Panc1 (cell line): ENCODE measurements at places on chromosomes 5 and 9.

DNA sequence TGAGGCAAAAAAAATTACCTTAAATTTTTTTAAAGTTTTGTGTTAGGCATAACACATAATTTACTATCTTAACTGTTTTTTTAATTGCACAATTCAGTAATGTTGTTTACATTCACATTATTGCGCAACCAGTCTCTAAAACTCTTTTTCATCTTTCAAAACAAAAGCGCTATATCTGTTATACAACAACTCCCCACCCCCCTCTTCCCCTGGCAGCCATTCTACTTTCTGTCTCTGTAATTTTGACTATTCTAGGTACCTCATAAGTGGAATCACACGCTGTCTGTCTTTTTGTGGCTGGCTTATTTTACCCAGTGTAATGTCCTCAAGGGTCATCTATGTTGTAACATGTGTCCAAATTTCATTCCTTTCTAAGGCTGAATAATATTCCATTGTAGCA, 241.5 kb upstream of the DMRT1 start:
- H3K4me3 ChIP-seq = no peak overlapping the region
- H3K36me3 ChIP-seq = no peaks in the 10 kb centered on the region
- H3K27me3 ChIP-seq = no peaks in the 10 kb centered on the region
- H3K27ac ChIP-seq = no peak overlapping the region

- no peak overlapping the region for H3K4me3 ChIP-seq
- no peaks in the 10 kb centered on the region for H3K4me1 ChIP-seq
- H3K36me3 ChIP-seq = no peaks in the 10 kb centered on the region
- DNase-seq = no peak
- H3K27ac ChIP-seq = no peak overlapping the region
- no peaks in the 10 kb centered on the region for H3K27me3 ChIP-seq
Measured at GRCh38 chr9:13750639-13751038, 471.1 kb upstream of the MPDZ start.

- H3K4me3 ChIP-seq = no peak overlapping the region
- no peak overlapping the region for H3K27ac ChIP-seq
- H3K27me3 ChIP-seq = no peaks in the 10 kb centered on the region
- H3K36me3 ChIP-seq = no peaks in the 10 kb centered on the region
- DNase-seq = no peak
- H3K4me1 ChIP-seq = no peaks in the 10 kb centered on the region
Measured at GRCh38 chr5:164597293-164597900, 1092.0 kb downstream of the MAT2B start.

GRCh38 chr9:69820955-69821788, 555 bp downstream of the CFAP95 start:
- no peak overlapping the region for H3K27ac ChIP-seq
- DNase-seq = no peak
- H3K4me3 ChIP-seq = peak overlapping the region; percentile 31
- no peaks in the 10 kb centered on the region for H3K36me3 ChIP-seq

- no peak overlapping the region for H3K4me3 ChIP-seq
- H3K27ac ChIP-seq = no peak overlapping the region
- H3K4me1 ChIP-seq = no peaks in the 10 kb centered on the region
- peaks cover 2% of the 10 kb centered on the region; the same call in 1 of the 2 replicates for H3K27me3 ChIP-seq
- no peaks in the 10 kb centered on the region for H3K36me3 ChIP-seq
Measured at GRCh38 chr5:137496919-137497318, 2.2 kb downstream of the SPOCK1 start.

DNA sequence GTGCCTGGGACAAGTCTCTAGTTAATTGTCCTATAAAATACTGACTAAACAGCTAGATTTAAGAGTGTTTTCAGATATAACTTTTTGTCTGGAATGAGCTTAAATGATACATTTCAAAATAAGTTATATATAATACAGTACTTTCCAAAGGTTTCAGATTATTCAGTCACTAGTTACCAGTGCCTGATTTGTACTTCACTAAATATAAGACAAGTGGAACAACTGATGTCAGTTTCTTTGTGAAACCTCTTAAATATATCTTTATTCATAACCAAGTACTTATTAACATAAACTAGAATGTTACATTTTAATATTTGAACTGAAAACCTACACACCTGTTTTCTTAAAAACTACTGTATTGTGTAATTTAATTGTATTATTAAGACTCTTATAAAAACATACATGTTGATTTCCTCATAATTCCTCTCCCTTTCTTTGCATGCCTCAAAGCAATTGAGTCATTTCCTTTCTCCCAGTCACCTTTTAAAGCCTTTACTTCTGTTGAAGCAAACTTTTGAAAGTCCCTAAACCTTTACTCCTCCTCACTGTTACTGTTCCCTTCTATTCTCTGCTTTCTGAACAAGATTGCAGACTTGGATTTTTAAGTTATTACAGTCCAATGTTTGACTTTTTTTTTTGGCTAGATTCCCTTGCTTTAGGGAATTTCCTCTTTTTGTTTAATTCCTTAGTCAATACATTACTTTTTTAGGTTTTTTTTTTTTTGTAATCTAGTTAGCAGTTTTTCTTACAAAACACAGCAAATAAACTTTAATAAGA, 8.7 kb upstream of the SEMA6A start:
- no peaks in the 10 kb centered on the region for H3K36me3 ChIP-seq
- peaks cover 11% of the 10 kb centered on the region for H3K27me3 ChIP-seq

- H3K27ac ChIP-seq = no peak overlapping the region
- no peaks in the 10 kb centered on the region for H3K4me1 ChIP-seq
- no peaks in the 10 kb centered on the region for H3K27me3 ChIP-seq
Measured at GRCh38 chr9:98580956-98581355, 127.8 kb downstream of the GABBR2 start.

- no peak overlapping the region for H3K27ac ChIP-seq
Measured at GRCh38 chr9:108069991-108070390, 580.4 kb upstream of the KLF4 start.

DNA sequence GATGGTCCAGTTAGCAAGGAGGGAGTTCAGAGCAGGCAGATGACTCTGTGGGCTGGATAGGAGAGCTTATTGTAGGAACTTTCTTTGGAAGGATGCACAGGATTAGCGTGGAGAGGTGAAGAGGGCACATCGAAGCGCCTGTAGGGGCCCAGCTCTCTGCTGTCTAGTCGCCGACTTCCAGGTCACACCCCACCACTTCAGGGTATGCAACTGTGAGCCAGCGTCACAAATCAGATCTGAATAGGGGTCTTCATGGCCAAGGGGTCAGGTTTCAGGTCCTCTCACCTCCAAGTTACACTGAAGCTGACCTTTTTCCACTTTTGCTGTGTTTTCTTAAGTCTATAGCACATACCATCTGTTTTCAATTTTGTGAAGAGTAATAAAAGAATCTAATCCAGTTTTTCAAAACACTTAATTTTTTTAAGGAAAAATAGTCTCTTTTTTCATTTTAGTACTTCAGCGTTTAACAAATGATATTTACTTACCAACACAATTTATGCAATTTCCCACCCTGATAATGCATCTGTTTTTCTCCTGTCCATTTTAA, 364.2 kb upstream of the CLINT1 start:
- H3K36me3 ChIP-seq = no peaks in the 10 kb centered on the region
- DNase-seq = no peak
- H3K4me1 ChIP-seq = no peaks in the 10 kb centered on the region
- H3K27ac ChIP-seq = no peak overlapping the region
- no peaks in the 10 kb centered on the region for H3K27me3 ChIP-seq
- H3K4me3 ChIP-seq = no peak overlapping the region

DNA sequence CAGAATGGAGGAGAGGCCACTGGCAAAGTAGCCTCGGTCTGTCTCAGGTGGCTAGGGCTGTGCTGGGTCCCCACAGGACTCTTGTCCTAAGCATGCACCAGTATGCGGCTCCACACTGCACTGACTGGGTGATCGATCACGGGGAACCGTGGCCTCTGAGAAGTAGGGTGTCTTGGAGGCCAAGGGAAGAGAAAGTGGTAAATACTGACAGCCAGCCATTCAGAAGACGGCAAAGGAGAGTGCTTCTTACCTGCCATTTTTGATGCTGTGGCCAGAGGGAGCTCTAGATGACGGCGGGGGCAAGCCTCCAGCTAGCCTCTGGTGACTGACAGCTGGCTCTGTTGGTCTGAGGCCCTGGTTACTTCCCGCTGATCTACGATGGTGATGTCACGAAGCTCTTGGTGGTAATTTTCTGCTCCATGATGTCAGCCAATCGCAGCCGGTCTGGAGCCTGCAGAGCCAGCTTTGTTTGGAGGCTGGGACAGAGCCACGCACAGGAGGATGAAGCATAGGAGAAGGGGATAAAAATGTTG, 40.4 kb upstream of the GADD45G start:
- H3K4me3 ChIP-seq = no peak overlapping the region
- H3K4me1 ChIP-seq = no peaks in the 10 kb centered on the region
- no peak for DNase-seq
- H3K27me3 ChIP-seq = no peaks in the 10 kb centered on the region

GRCh38 chr5:173451031-173451430, 122.8 kb upstream of the STC2 start:
- no peaks in the 10 kb centered on the region for H3K27me3 ChIP-seq
- no peak for DNase-seq
- no peak overlapping the region for H3K27ac ChIP-seq
- no peak overlapping the region for H3K4me3 ChIP-seq
- H3K36me3 ChIP-seq = no peaks in the 10 kb centered on the region

- no peak overlapping the region for H3K27ac ChIP-seq
- H3K36me3 ChIP-seq = no peaks in the 10 kb centered on the region
- H3K4me3 ChIP-seq = no peak overlapping the region
- no peaks in the 10 kb centered on the region for H3K4me1 ChIP-seq
- DNase-seq = no peak
Measured at GRCh38 chr9:72665421-72665820, 144.0 kb downstream of the TMC1 start.

- no peak for DNase-seq
- H3K4me3 ChIP-seq = no peak overlapping the region
- no peaks in the 10 kb centered on the region for H3K4me1 ChIP-seq
- H3K27ac ChIP-seq = no peak overlapping the region
- H3K36me3 ChIP-seq = no peaks in the 10 kb centered on the region
Measured at GRCh38 chr9:110969971-110970386, 68.3 kb downstream of the LPAR1 start.
